ENCODE measurements at places on chromosomes 12 and 14. TPM values are rescaled to one million over a fixed set of nuclear protein-coding genes. Genes with fewer than 3 reads are reported as not detected.

DNA sequence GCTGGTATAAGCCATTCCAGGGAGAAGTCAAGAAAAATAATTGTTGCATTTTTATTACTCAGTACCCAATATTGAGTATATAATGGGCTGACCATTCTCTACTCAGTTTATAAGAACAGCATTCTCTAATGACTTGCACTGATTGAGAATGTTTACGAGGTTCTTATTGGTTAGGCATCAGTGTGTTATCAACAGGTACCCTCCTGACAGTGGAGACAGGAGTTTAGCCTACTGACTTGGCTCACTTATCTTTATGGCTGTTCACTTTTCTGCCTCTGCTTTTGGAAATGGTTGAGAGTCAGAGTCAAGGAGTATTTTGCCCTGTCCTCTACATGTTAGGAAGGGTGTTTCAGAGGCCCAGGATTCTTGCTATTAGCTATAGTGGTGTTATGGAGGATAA lies 228.0 kb upstream of the RGS6 start:
- DNase-seq = no peak

DNA sequence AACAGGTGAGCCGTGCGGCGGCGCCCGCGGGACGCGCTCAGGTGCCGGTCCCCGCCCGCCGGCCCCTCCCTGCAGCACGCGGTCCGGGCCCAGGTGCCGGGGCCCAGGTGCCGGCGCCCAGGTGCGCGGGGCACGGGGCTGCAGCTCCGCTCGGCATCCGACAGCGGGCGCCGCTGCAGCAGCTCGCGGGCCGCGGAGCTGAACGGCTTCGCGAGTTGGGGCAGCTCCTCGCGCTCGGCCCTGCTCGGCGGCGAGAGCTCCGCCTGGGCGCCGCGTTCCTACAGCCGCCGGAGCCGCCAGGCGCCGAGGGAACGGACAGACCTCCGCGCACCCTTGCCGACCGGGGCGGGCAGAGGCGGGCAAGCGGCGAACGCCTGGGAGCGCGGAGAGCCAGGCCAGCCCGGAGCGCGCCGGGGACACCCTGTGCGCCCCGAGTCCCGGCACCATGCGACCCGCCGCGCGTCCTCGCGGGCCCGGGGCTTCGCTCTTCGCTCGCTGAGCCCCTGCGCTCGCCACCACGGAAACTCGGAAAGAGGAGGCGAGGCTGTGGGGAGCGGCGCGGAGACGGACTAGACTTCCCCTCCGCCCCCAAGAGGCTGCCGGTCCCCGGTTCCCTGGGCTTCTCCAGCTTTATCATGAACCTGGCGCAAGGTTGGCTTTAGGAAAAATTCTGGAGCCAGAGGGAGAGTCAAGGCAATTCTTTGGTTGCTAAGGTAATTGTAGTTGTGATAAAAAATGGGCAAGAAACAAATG lies at the start of gene RGS6:
Gene RGS6, plus strand, starts transcription at position 201 of the 753 bp plus-strand sequence.
- DNase-seq = no peak

GRCh38 chr12:87311206-87311605 lies 718.0 kb downstream of the C12orf50 start:
- DNase-seq = no peak

DNA sequence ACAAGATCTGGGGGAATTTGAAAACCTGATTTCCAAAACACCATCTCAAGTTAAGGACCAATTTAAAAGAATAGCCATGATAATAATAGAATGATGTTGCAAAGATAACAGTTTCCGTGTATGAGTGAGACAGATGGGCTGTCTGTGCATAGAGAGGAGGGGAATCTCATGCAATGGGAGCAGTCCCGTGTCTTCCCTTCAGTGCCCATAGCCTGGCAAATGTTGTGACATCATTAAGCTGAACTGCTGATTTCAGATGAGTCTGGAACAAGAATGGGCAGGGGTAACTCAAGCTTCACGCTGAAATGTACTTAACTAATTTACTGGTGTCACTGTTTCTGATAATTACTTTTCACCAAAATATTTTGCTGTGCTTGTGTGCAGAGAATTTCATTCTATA lies 454.0 kb downstream of the FOXG1 start:
- DNase-seq = no peak

GRCh38 chr14:54594537-54594936 lies 27.6 kb downstream of the SAMD4A start:
- no peak for DNase-seq

- no peak for DNase-seq
These were observed 21.2 kb upstream of the RNASE12 start for GRCh38 chr14:20612403-20612802.

DNA sequence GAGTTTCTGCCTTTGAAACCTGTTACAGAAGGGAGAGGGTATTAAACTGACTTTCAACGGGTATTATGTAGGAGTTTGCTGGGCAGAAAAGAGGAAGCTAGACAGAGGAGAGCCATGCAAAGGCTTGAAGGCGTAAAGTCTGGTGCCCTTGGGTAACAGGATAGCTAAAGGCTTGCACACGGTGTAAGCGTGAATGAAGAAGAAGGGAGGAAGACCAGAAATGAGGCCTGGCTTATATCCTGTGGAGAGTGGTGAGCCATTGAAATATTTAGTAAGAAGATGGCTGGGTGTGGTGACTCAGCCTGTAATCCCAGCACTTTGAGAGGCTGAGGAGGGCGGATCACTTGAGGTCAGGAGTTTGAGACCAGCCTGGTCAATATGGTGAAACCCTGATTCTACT lies 22.6 kb downstream of the SUDS3 start:
- no peak for DNase-seq

GRCh38 chr12:50041962-50042361 lies 15.4 kb upstream of the ASIC1 start:
- DNase-seq = no peak

GRCh38 chr12:104433061-104433460 lies 23.7 kb upstream of the CHST11 start:
- DNase-seq = no peak

DNA sequence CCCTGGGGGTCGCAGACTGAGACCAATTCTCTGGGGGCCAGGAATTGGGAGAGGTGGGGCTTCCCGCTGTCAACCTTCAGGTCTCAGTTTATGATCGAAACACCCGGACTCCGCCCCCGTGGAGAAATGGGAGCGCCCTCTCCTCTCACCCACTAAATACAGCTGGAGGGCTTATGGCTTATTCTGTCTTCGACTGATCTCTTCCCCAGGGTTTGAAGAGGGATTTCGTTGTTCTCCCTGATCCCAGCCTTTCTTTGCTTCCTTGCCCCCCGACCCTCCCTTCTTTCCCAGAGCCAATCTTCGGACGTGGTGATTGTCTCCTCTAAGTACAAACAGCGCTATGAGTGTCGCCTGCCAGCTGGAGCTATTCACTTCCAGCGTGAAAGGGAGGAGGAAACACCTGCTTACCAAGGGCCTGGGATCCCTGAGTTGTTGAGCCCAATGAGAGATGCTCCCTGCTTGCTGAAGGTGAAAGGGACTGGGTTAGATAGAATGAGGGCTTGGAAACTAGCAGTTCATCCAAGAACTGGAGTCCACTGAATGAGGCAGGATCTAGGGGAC lies 607 bp downstream of the OS9 start:
- DNase-seq = no peak

GRCh38 chr12:109010259-109010658 lies 10.6 kb downstream of the SVOP start:
- DNase-seq = no peak

- DNase-seq = no peak
These were observed 213.7 kb upstream of the NPAS3 start for GRCh38 chr14:32724867-32725471.

DNA sequence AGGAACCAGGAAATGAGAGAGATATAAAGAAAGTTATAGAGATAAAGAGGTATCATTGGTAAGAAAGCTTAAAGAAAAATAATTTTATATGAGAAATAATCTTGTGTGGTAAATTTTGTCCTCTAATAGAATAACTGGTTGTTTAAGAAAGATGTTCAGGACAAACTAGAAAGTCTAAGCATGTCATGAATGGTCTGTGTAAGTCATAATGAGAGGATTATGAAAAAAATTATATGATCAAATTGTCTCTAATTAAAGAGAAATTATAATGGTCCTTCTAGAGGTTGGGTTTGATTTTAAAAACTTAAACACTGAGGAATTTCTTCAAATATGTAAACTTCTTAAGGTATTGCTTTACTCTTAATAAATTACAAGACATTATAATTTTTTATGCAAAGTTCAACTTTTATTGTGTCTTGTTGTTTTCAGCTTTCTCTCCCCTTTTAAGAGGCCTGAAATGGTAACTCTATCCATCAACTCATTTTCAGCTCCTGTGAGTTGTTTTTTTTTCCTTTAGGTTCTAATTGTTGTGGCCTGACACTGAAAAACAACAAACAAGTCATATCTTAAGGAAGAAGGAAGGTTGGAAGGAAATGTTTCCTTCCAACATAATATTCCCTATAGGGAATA lies 88.2 kb upstream of the CNOT2 start:
- DNase-seq = no peak

DNA sequence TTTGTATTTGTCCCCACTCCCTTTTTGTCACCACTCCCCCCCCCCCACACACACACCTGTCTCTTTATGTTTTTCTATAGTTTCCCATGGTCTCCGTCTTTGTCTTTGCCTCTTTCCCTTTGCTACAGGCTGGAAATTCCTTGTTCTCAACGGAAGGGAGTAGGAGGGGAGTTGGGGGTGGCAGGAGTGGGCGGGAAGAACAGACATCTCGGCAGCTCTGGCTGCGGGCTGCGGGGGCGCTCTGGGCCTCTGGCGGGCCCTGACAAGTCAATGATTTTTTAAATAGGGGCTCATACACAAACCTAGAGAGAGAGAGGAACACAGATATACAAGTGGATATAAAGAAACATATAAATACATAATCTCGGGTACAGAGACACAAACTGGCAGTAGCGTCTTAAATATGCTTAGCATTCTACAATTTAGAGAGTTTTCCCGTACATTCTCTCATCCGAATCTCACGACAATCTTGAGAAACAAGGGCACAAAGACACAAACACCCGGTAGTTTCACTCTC lies 2.4 kb upstream of the NAB2 start:
- DNase-seq = peak; percentile 26

GRCh38 chr12:80353254-80353653 lies 90.8 kb upstream of the PTPRQ start:
- DNase-seq = no peak

GRCh38 chr14:68016255-68016914 lies 196.8 kb downstream of the RAD51B start:
- no peak for DNase-seq

- no peak for DNase-seq
These were observed 168.7 kb upstream of the CNOT2 start for GRCh38 chr12:70074510-70074909.

GRCh38 chr14:101062065-101062450 lies 158.5 kb upstream of the RTL1 start:
- no peak for DNase-seq

GRCh38 chr12:92503029-92503931 lies 199.5 kb upstream of the PLEKHG7 start:
- no peak for DNase-seq

DNA sequence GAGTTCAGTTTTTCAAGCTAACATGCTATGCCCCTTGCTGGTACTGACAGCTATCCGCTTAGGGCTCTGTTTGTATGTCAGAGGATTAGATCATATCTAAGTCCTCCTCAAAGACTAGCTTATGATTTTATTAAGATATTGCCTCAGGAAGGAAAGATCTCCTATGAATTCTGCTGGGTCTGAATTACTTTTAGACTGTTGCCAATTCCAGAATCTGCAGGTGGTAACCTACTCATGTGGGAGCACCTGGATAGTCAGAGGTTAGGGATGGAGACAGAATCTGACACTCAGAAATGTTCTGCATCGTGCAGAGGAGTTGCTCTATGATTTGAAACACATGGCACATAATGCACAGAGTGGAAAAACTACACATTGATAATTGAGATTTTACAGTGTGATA lies 843.4 kb downstream of the SLC6A15 start:
- no peak for DNase-seq

- DNase-seq = no peak
These were observed 13.3 kb upstream of the ANAPC5 start for GRCh38 chr12:121365416-121366062.

- no peak for DNase-seq
These were observed 54.8 kb downstream of the WNK1 start for GRCh38 chr12:807041-807735.

DNA sequence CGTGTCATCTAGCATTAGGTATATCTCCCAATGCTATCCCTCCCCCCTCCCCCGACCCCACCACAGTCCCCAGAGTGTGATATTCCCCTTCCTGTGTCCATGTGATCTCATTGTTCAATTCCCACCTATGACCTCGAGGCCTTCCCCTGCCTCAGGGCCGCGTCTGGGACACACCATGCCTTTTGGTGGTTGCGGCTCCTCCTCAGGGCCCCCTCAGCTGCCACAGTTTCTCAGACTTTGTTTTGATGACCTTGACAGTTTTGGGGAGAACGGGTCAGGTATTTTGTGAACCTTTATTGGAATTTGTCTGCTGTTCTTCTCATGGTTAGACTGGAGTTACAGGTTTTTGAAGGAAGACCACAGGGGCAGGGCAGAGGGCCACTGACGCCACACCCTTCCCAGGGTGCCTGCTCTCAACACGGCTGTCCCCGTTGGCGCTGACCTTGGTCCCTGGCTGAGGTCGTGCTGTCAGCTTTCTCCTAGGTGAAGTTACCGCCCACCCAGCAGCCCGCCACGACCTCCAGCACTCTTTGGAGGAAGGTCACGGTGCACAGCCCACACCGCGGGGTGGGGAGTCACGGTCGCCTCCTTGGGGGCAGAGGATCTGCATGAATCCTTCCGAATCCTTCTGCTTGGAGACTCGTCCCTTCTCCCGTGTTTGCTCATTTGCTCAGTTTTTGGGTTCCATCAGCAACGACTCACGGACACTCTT lies 130.5 kb downstream of the KIF26A start:
- no peak for DNase-seq

GRCh38 chr12:130335517-130336392 lies 1.9 kb upstream of the PIWIL1 start:
- DNase-seq = no peak

DNA sequence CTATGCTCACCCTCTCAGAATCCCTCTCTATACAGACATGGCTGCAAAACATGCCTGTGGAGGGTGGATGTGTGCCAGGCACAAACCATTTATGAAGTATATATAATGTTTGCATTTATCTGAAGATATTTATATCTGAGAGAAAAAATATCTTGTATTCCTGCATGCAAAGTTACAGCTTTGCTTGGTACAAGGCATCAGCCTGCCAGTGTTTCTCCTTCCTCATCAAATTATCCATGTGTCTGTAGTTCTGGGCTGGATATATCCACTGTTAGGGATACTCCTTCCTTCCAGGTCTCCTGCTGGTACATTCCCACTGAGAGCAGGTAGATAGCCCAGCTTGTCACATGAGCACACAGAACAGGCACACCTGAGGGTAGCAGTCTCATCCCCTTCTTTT lies 12.0 kb downstream of the HOXC4 start:
- DNase-seq = no peak

The DNAJC22 gene
- total RNA-seq = not detected

The RTN1 gene
- 3.4 TPM for total RNA-seq

The GLIPR1L2 gene
- total RNA-seq = 1.5 TPM

The ASCL1 gene
- total RNA-seq = not detected

The UTP20 gene
- total RNA-seq = 12.1 TPM

The CTSG gene
- not detected for total RNA-seq

The PCED1B gene
- 48.6 TPM for total RNA-seq

The ESPL1 gene
- total RNA-seq = 0.30 TPM

The DTX1 gene
- total RNA-seq = 27.7 TPM

The NOXRED1 gene
- 0.22 TPM for total RNA-seq

The PROX2 gene
- not detected for total RNA-seq

The RPS29 gene
- total RNA-seq = 3,969 TPM

The LALBA gene
- total RNA-seq = not detected

All from T-helper 17 cell (primary cell).